ENCODE measurements at places on chromosomes 11 and 22.

GRCh38 chr22:36760786-36761185 is 15.1 kb downstream of the IFT27 start:
- no peak for DNase-seq

GRCh38 chr22:23269441-23270211 is 89.3 kb downstream of the BCR start:
- DNase-seq: no peak

GRCh38 chr11:8032122-8032521 is 45.0 kb downstream of the EIF3F start:
- no peak for DNase-seq

DNA sequence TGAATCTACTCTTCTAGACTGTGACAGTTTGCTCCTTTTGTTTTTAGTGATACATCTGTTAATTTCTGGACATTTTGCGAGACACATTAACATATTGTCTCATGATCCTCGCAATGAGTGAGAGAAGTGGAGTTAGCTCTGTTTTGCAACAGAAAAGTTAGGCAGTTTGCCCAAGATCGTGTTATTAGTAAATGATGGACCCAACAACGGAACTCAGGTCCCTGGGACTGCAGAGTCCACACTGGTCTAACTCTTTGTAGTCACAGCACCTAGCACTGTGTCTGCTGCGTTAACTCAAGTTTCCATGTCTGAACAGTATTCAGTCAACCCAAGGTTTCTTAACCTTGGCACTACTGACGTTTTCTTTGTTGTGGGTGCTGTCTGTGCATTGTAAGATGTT is 3.2 kb downstream of the DEPDC7 start:
- DNase-seq: no peak

DNA sequence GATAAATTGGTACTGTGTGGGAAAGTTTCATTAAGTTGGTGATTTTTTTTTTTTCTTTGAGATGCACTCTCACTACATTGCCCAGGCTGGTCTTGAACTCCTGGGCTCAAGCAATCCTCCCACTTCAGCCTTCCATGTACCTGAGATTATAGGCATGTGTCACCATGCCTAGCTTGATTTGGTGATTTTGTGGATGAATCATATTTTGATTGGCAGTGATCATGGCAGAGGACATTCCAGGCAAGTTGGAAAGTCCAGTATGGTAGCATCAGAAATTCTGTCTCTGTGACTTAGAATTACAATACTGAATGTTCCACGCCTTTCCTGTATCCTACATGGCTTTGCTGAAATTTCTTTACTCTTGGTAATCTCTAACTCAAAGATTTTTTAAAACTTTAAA is 49.4 kb downstream of the HORMAD2 start:
- no peak for DNase-seq

Measured in HAP-1 (cell line).